ENCODE measurements at places on chromosomes 6 and 20.
A peak's percentile ranks its signal among the peaks of the same experiment; 100 is the strongest.

- H3K36me3 ChIP-seq: no peaks in the 10 kb centered on the region
- peak; percentile 36 for DNase-seq
- peaks cover 5% of the 10 kb centered on the region for H3K4me1 ChIP-seq
- peaks cover 41% of the 10 kb centered on the region for H3K27me3 ChIP-seq
- no peak overlapping the region for H3K4me3 ChIP-seq
Measured at GRCh38 chr20:24781418-24781980, 167.6 kb upstream of the CST7 start.

DNA sequence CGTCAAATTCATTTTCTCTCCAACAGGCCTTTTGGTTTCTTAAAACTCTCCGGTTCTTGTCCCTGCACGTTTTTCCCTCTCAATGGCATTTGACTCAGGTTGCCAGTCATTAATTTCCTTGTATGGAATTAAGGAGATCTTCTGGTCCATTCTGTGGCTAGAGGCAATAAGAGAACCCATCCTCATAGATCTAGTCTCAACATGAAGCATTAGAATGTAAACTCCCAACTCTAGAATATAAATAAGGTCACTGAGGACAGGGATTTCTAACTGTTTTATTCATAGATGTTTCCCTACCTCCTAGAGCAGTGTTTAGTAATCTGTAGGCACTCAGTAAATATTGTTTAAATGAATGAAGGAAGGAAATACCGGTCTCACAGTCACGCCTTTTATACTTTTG, 185.2 kb upstream of the FLRT3 start:
- no peaks in the 10 kb centered on the region for H3K4me1 ChIP-seq
- H3K27me3 ChIP-seq: no peaks in the 10 kb centered on the region
- no peak for DNase-seq

DNA sequence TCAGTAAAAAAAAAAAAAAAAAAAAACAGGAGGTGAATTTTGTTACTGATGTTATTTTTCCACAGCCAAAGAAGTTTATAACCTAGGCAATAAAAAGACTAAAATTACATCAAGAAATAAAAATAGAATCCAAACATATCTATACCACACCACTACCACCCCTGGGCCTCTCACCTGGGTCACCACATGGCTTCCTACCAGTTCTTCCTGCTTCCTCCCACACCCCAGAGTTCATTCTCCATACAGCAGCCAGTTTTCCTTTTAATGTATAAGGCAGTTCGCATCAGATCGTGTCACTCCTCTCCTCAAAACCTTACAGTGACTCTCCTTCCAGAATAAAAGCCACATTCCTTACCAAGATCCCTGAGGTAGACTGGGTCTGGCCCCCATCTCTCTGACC, 23.9 kb downstream of the ROS1 start:
- no peaks in the 10 kb centered on the region for H3K4me1 ChIP-seq
- H3K36me3 ChIP-seq: no peaks in the 10 kb centered on the region
- H3K4me3 ChIP-seq: no peak overlapping the region
- no peaks in the 10 kb centered on the region for H3K27me3 ChIP-seq
- H3K27ac ChIP-seq: no peak overlapping the region

DNA sequence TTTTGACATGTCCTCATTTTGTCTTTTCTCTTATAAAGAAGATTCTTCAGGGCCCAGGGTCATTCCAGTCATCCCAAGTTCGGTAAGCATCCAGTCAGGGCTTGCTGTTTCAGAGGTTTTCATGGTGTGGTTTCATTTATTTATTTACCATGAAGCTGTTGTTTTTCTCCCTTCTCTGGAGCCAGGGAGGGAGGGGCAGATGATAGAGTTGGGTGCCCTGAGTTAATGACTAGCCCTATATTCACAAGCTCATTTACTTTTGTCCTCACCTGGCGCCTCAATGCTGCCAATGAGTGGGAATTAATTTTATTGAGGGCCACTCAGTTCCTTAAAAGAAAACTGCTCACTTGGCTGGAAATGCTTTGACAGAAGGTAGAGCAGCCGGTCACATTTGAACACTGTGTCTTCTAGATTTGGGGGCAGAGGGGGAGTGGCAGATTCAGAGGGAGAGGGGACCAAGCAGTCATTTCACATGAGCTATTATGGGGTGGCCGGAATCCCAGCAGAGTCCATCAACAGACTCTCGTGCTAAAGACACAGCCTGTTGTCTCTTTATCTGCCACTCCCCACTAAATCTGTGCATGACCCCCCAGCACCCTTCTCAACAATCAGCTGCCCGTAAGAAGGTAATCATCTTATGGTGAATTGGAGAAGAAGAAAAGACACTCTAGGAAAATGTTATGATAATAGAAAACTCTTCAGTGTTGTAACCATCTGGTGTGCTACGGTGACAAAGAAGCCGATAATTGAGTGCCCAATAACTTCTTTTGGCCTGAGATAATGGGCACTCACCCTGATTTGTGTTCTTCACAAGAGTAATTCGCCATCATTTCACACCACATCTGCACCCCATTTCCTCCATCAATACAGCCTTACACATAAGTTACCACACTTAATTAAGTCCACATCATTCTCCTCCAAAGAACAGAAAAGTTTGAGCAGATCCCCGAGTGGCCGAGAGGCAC, 573.5 kb upstream of the JAG1 start:
- H3K4me1 ChIP-seq: no peaks in the 10 kb centered on the region
- H3K27ac ChIP-seq: no peak overlapping the region
- no peaks in the 10 kb centered on the region for H3K27me3 ChIP-seq
- no peaks in the 10 kb centered on the region for H3K36me3 ChIP-seq

- no peaks in the 10 kb centered on the region for H3K27me3 ChIP-seq
- no peaks in the 10 kb centered on the region for H3K36me3 ChIP-seq
- H3K4me3 ChIP-seq: no peak overlapping the region
- DNase-seq: no peak
- H3K27ac ChIP-seq: no peak overlapping the region
Measured at GRCh38 chr20:47089151-47089550, 194.5 kb downstream of the EYA2 start.

GRCh38 chr6:14699803-14700601, 545.9 kb upstream of the JARID2 start:
- no peak overlapping the region for H3K27ac ChIP-seq
- H3K36me3 ChIP-seq: peaks cover 8% of the 10 kb centered on the region
- H3K27me3 ChIP-seq: no peaks in the 10 kb centered on the region
- H3K4me1 ChIP-seq: peaks cover 15% of the 10 kb centered on the region
- H3K4me3 ChIP-seq: no peak overlapping the region
- DNase-seq: no peak

- H3K4me3 ChIP-seq: no peak overlapping the region
- no peaks in the 10 kb centered on the region for H3K27me3 ChIP-seq
Measured at GRCh38 chr20:53763707-53764414, 170.2 kb upstream of the ZNF217 start.

GRCh38 chr20:11499101-11499634, 418.5 kb upstream of the BTBD3 start:
- H3K4me1 ChIP-seq: no peaks in the 10 kb centered on the region
- H3K27me3 ChIP-seq: no peaks in the 10 kb centered on the region
- no peak overlapping the region for H3K27ac ChIP-seq
- no peaks in the 10 kb centered on the region for H3K36me3 ChIP-seq
- no peak for DNase-seq

DNA sequence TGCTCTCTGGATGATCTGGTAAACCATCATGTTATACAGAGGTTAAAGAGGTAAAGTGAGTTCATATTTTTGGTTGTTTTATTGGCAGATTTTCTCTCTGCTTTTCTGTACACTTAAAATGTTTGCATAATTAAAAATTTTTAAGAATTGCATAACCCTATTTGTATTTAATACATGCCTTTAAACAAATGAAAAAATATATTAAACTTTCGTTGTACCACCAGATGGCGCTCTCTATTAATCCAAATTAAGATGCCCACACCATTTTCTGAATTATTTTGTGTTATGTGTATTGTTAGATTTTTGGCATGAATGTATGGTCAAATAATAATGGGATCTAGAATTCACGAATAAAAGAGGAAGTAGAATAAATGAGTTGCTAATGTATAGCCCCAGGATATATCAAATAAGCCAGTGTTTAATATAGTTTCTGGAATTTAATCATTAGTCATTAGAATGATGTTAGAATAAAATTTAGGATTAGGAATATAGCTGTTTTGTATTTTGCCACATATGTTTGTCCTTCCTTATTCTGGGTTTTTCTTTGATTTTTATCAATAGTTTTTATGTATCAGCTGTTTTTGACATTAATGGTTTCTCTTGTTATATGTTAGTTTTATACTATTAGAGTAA, 38.9 kb downstream of the SMAP1 start:
- H3K36me3 ChIP-seq: peaks cover 4% of the 10 kb centered on the region
- no peak for DNase-seq
- H3K4me3 ChIP-seq: no peak overlapping the region
- H3K27me3 ChIP-seq: no peaks in the 10 kb centered on the region
- no peak overlapping the region for H3K27ac ChIP-seq

- H3K4me3 ChIP-seq: no peak overlapping the region
- no peaks in the 10 kb centered on the region for H3K36me3 ChIP-seq
- DNase-seq: no peak
Measured at GRCh38 chr6:23783901-23784300, 342.1 kb upstream of the NRSN1 start.

DNA sequence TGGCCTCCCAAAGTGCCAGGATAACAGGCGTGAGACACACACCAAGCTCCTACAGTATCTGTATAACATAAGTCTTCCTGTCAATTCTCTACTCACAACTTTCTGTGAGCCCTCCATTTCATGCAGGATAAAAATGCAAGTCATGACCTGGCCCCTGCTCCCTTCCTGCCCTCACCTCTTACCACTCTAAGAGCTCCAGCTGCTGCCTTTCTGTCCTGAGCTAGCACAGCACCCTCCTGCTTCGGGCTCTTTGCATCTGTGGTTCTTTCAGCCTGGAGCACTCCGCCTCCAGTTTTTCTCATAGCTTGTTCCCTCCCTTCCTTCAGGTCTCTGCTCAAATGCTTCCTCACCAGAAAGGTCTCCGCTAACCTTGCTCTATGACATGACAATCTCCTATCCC, 23.7 kb upstream of the TRPC4AP start:
- peaks cover 5% of the 10 kb centered on the region for H3K36me3 ChIP-seq
- H3K4me1 ChIP-seq: peaks cover 21% of the 10 kb centered on the region
- no peak overlapping the region for H3K4me3 ChIP-seq
- H3K27me3 ChIP-seq: no peaks in the 10 kb centered on the region
- no peak for DNase-seq
- H3K27ac ChIP-seq: peak overlapping the region; percentile 62

- no peaks in the 10 kb centered on the region for H3K36me3 ChIP-seq
- peaks cover 10% of the 10 kb centered on the region for H3K27me3 ChIP-seq
- DNase-seq: no peak
- H3K4me1 ChIP-seq: no peaks in the 10 kb centered on the region
Measured at GRCh38 chr6:129108337-129108736, 225.4 kb downstream of the LAMA2 start.

Measured in activated T-cell treated with anti-CD3 and anti-CD28 coated beads, Interleukin-2, amount 50 U/mL, for 72 hours (primary cell).